SW 1271 (cell line): ENCODE measurements at places on chromosomes 4 and X.
A peak's percentile ranks its signal among the peaks of the same experiment; 100 is the strongest.

DNA sequence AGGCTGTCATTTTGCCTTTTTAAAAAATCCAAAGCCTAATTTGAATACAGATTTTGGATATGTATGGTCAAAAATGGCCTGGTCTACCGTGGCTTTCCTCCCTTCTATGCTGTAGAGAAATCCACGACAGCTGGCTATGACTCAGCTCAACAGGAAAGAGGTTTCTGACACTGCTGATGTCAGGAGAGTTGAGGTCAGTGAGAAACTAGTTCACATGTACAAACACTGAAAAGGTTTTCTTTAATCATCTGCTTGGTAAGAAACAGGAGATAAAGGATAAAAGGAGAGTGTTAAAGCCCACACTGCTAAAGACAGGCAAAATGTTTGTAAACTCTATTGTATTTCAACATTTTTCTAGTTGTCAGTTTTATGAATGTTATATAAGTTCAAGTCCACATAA, 113.9 kb downstream of the NYX start:
- DNase-seq, result no peak

DNA sequence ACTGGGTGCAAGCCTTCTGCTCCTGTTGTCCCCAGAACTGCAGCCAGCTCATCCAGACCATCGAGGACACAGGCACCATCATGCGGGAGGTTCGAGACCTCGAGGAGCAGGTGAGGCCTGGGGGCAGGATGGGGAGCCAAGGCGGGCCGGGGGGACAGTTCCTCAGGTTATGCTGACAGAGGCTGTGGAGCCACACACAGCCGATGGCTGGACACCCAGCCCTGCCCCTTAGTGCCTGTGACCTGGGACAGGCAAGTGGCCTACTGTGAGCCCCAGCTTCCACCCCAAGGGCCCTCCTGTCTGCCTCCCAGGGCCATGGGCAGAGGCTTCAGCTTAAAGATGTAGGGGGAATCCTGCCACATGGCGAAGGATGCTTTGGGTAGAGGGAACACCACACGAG, 14.3 kb downstream of the CCDC22 start:
- no peak for DNase-seq

- no peak for DNase-seq
Observed at GRCh38 chr4:96713271-96713850, 873.5 kb downstream of the PDHA2 start.

DNA sequence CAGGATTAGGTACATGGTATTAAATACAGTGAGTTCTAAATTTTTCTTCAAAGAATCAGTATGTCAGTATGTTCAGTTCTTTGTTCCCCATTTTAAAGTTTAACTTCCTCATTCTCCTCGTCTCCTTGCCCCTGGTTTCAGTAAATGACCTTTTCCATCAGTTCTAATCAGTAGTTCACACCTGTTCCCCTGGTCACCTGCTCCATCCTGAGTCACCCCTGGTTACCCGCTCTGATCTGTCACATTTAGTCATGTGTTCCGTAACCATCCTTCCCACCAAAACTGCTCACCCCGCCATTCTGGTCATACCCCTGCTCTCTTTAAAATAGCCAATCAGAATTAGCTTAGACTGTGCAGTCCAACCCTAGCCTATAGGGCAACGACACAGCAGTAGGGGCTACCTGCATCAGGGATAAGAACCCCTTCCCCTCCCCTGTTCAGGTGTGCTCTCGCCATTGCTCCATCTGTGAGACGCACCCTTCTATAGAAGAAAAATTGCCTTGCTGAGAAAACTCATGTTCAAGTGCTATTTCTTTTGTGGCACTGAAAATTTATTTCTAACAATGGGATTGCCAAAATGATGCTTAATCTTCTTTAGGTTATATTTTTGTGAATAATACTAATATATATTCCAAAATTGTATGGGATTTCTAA, 181.3 kb downstream of the OR13H1 start:
- no peak for DNase-seq

DNA sequence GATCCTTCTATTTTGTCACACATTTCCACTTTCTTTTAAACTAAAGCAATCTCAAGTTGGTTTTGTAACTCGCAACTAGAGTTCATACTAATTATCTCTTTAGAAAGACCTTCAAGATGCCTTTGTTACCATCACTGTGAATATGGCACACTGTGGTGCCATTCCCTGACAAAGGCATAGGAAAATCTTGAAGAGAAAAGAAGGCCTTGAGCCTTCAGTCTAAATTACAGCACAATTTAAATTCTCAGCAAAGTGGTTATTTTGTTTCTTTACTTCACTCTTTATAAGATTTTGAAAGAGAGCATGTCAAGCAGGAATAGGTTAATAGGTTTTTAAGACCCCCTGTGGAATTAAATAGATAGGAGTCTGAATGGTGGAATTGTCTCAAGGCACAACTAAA, 89.0 kb upstream of the BANK1 start:
- no peak for DNase-seq

DNA sequence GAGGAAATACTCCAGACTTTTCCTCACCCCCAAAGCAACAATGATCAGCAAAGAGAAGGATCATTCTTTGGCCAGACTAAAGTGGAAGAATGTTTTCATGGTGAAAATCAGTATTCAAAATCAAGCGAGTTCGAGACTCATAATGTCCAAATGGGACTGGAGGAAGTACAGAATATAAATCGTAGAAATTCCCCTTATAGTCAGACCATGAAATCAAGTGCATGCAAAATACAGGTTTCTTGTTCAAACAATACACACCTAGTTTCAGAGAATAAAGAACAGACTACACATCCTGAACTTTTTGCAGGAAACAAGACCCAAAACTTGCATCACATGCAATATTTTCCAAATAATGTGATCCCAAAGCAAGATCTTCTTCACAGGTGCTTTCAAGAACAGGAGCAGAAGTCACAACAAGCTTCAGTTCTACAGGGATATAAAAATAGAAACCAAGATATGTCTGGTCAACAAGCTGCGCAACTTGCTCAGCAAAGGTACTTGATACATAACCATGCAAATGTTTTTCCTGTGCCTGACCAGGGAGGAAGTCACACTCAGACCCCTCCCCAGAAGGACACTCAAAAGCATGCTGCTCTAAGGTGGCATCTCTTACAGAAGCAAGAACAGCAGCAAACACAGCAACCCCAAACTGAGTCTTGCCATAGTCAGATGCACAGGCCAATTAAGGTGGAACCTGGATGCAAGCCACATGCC, 89.7 kb downstream of the TET2 start:
- DNase-seq, result no peak

DNA sequence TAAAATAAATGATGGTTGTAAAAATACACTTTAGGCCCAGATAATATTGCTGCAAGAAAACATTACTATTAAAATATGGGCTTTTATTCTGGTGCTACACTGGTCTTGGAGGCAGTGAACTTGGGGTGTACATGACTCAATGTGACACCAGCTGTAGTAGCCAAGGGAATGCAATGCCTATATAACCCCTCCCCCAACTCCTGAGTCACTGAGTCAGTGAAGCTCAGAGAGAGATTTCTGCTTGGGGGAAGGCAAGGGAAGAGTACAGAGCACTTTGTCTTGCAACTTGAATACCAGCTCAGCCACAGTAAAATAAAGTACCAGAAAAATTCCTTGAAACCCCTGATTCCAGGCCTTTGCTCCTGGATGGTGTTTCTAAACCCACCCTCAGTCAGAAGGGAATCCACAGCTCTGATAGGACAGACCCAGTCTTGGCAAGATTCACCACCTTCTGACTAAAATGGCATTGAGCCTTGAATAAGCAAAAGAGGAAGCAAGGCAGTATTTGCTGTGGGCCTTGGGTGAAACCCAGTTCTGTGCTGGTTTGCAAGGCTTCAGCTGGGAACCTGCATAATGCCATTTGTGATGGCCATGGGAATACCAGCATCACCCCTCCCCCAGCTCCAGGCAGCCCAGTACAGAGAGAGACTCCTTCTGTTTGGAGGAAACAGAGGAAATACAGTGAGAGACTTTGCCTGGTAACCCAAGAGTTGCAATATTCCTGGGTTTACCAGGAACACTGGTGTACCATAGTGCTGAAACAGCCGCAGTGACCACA, 209.9 kb downstream of the IQCM start:
- no peak for DNase-seq

DNA sequence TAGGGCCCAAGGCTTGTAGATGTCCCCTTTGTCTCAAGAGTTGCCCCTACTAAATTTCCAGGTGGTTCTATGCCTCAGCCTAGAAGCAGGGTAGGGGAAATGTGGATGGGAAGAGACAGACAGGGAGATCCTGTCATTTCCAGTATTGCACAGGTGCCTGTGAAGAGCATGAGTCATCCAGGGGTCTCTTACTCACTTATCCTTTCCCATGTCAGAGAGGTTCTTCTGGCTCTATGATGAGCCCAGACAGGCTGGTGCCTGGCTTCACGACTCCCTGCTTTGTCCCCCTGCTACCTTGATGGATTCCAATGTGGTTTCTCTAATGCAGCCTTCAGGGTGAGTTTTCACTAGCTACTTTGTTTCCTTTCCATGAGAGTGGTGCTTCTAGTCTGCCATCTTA, 35.2 kb upstream of the DDX60 start:
- DNase-seq, result no peak

DNA sequence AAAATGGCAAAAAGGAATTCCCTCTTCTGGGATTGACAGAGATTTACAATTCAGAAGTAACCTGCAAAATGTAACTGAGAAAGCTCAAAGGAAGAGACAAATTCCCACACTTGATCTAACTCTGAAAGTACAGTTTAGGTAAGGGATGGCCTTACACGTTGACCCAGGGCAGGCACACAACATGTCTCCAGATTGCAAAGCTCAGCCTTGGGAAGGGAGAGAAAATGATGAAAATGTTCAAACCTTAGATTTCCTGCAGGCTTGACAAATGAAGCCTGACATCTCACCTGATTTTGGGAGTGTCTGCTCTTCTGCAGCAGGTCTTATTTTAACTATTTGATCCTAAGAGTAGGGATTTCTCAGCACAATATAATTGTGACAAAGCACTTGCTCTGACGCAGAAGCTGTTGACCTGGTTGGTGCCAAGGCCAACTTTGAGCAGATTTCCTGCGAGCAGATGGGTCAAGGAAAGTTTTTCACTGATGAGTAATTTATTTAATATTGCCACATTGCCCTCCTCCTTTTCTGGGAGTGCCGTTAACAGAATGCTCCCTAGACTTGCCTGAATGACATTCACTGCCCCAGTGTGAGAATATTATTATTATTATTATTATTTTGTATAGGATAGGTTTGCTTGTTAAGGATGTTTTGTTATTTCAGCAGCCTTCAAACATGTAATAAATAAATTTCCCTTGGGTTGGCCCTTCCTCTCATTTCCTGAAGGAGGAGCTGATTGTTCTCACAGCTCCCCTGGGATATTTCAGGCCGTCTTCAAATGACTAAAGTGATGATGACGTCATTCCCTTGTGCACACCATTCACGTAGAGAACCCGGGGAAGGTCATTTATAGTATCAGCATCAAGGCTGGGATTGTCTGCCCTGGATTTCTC, 157.1 kb downstream of the VEGFC start:
- no peak for DNase-seq

DNA sequence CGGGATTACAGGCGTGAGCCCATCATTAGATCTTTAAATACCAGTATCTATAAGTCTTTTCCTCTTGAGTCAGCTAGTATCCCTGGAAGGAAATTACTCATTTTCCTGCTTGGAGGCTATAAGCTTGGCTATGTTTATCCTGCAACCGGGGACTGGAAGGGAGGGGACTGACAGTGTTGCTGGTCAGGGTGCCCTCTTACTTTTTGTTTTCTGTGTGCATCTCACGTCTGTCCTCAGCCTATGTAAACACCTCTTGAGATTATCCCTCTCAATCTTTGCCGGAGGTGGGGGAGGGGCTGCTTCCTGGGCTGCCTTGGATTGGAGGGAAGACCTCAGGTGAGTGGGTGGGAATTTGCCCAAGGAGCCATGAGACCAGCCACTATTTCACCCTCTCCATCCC, 37.0 kb downstream of the HTT start:
- peak; percentile 33 for DNase-seq

DNA sequence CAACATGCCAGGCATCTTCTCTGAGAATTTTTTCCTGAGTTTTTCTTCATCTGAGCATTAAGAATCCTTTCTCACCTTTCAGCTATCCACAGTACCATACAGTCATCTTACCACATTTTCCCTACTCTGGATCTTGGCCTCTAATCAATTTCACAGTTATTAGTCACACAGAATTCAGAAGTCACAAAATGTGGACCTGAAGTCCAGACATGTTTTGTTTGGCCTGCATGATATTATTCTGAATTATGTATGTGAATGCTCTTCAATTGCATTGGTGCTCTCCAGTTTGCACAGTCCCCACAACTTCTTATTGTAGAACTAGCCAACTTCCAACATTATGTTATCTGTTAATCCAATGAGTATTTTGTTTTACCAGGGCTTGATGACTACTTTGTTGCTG, 102.3 kb upstream of the GRIA3 start:
- no peak for DNase-seq

- no peak for DNase-seq
Observed at GRCh38 chrX:55342533-55343501, 78.1 kb upstream of the PAGE3 start.

GRCh38 chrX:136589966-136590365, 58.0 kb downstream of the VGLL1 start:
- no peak for DNase-seq

GRCh38 chrX:133033010-133033409, 63.9 kb downstream of the USP26 start:
- DNase-seq, result no peak

GRCh38 chr4:71267244-71267643, 71.6 kb upstream of the SLC4A4 start:
- no peak for DNase-seq

DNA sequence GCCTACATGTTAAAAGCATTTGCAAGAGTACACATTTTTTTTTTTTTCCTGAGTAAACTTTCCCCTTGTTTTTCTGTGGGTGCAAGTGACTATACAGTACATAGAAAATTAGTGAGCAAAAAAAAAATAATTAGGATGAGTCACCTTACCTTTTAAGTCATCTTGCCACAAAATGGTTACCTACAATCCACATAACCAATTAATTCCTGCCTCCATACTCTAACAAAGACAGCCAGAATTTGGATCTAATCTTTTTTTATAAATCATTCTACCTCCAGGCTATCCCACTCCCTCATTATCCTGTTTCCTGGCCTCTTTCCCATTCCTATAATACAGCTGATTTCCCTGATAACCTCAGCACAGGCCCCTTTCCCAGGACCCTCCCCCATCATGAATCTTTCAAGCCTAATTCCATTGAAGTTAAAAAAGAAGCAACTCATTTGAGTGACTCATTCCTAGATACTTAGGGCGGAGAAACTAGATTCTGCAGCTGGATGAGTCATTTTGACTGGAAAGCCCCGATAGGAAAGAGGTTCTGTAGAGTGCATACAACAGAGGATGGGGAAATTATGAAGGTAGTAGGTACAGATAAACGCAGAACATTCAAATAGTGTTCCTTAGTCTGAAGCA, 128.2 kb downstream of the C4orf51 start:
- DNase-seq, result peak; percentile 88

DNA sequence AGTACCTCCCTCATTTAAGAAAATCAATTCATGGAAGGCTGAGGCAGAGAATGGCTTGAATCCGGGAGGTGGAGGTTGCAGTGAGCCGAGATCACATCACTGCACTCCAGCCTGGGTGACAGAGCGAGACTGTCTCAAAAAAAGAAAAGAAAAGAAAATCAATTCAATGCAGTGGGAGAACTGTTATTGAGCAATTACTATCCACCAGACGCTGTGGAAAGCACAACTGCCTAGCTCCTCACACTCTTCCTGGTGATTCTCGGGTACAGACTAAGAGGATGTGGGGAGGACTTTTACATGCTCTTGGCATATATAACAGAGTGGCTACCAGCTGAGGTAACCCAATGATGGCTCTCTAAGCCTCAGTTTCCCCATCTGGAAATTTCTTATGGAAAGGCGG, 2.7 kb upstream of the TMSB4X start:
- no peak for DNase-seq
